ENCODE measurements at places on chromosomes 2 and 18.

- no peak for DNase-seq
Observed at GRCh38 chr2:1893856-1894255, 149.5 kb upstream of the PXDN start.

DNA sequence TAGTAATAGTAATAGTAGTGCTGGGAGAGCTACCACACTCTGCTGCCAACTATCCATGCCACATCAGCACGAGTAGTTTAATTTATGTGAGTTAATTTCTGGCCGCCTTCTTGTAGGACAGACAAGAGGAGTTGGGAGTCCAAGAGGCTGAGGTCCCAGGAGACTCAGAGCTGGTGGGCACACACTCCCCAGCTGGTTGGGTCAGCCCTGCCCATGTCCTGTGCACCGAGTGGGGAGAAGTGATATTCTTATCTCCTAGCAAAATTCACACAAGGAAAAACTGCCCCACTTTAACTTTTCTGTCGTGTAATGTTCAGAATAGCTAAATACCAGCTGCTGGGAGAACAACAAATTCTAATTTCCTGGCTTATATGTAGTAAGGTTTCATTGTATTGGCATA lies 15.2 kb upstream of the MAP4K4 start:
- no peak for DNase-seq

GRCh38 chr2:24076849-24077534 lies 866 bp upstream of the SF3B6 start:
- no peak for DNase-seq

GRCh38 chr2:234823877-234824376 lies 127.9 kb upstream of the SH3BP4 start:
- no peak for DNase-seq

GRCh38 chr2:203453858-203454451 lies 81.1 kb downstream of the RAPH1 start:
- no peak for DNase-seq

DNA sequence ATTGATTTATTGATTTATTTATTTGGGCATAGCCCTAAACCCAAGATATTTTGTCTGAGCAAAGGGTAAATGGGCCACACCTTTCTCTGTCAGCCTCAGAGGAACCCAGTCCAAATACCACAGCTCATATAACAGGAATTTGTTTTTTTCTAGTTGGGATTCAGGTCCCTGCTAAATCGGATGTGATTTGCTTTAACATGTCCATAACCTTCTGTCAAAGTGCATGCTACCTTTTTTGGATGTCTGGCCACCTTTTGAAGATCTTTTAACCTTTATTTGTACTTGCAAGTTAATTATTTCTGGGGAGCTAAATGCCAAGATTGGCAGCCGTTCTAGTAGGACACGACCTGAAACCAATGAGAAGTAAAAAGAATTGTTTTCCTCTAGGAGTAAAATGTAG lies 303.2 kb upstream of the UBE2E3 start:
- DNase-seq: no peak

DNA sequence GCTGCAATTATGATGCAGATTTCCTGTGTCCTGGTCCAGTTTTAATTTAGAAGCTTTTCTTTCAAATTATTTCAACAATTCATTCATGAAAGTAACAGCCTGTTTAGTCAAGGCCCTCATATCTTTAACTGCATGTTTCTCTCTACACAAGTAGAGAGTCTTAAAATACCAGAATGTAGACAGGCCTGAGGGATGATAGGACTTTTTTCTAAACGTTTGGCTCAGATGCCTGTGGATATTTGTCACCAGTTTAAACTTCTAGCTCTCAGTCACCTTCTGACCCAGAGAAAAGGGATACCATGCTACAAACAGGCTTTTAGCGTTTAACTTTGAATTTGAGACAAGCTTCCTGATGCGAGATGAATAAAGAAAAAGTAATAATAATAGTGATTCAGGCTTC lies 15.7 kb downstream of the COL5A2 start:
- DNase-seq: no peak

GRCh38 chr2:120404941-120405758 lies 59.2 kb downstream of the INHBB start:
- no peak for DNase-seq

GRCh38 chr2:219973136-219973535 lies 345.7 kb downstream of the SLC4A3 start:
- no peak for DNase-seq

- no peak for DNase-seq
Observed at GRCh38 chr2:67156796-67157195, 240.3 kb upstream of the ETAA1 start.

DNA sequence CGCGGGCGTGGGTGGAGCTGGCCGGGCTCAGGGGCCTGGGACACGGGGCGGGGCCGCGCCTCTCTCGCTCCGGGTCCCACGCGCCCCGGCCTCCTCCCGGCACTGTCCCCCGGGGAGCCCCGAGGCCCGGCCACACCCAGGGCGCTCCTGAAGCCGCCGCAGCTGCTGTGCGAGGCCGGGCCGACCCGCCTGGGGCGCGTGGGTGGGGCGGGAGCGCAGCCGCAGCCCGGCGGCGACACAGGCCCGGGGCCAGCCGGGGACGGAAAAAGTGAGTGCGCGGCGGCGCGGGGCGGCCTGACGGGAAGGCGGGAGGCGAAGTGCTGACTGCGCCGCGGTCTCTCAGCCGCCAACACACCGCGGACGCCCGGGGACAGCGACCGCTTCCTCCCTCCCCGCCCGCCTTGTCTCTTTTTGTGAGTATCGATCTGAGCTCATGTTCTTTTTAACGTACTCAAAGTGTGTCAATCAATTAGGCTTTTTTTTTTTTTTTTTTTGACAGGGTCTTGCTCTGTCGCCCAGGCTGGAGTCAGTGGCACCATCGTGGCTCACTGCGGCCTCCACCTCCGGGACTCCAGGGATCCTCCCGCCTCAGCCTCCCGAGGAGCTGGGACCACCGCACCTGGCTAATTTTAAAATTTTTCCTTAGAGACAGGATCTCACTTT lies 14.5 kb downstream of the PDCD1 start:
- peak; percentile 70 for DNase-seq

GRCh38 chr2:216201692-216202306 lies 92.7 kb downstream of the XRCC5 start:
- no peak for DNase-seq

DNA sequence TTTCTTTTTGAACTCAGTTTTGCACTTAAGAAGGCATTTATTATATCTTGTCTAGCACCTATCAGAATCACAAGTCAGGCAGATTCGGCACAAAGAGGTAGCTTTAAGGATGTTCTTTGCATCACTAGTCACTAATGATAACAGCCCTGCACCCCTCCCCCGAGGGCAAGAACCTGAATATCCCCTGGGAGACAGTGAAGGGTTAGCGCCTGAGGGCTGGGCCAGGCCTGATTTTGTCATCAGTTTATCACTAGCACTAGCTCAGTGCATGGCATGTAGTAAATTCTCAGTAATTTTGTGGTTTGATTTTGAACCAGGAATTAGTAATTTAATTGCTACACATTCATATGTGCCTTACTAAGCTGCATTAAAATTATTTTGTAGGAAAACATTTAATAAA lies 23.9 kb upstream of the HS6ST1 start:
- DNase-seq: no peak

DNA sequence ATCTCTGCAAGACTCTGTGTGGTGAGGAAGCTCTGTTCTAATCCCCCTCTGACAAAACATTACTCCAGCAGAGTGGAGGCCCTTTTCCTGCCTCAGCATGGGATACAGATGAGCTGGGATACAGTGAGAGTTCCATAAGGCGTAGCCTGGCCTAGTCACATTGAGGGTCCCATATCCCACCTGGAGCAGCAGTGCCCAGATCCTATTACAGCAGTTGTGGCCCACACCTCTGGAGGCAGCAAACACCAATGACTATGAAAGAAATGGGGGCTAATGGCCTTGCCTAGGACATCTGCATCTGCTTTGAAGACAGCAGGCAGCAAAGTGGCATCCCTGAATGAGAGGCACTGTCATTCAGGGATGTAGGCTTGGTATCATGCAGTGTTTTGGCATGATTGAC lies 534.5 kb downstream of the TDRD15 start:
- no peak for DNase-seq

- DNase-seq: no peak
Observed at GRCh38 chr18:352438-352837, 84.6 kb upstream of the THOC1 start.

DNA sequence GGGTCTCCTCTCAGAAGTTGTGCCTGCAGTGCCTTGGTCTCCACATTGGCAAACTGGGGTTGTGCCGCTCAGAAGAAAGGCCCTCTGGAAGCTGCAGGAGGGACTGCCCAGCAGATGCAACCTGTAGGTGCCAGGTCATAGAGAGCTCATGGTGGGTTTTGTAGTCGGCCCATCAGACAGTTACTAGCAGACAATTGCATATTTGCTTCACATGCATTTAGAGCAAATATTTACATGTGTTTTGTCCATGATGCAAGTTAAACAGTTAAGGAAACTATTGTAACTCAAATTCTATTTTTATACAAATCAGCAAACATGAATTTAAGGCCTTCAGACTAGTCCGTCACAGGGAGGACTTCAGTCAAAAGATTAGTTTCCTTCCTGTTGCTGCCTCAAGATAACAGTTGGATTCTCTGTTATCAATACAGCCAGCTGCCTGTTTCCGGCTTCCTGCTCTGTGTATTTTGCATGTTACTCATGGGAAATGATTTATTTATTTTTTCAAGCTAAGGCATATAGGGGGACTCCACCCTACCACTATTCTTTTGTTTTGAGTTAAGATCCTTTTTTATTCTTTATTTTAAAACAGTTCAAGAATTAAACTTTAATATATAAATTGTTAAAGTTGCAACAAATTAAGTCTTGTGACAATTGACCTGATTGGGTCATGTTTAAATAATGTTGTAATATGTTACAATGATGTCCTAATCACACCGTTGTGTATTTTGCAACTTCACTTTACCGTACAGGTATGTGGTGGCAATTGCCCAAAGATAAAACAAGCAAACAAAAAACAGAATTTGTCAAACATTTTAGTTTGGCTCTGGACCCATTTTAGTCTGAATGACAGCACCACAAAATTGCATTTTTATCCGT lies 133.5 kb downstream of the SPTBN1 start:
- no peak for DNase-seq

DNA sequence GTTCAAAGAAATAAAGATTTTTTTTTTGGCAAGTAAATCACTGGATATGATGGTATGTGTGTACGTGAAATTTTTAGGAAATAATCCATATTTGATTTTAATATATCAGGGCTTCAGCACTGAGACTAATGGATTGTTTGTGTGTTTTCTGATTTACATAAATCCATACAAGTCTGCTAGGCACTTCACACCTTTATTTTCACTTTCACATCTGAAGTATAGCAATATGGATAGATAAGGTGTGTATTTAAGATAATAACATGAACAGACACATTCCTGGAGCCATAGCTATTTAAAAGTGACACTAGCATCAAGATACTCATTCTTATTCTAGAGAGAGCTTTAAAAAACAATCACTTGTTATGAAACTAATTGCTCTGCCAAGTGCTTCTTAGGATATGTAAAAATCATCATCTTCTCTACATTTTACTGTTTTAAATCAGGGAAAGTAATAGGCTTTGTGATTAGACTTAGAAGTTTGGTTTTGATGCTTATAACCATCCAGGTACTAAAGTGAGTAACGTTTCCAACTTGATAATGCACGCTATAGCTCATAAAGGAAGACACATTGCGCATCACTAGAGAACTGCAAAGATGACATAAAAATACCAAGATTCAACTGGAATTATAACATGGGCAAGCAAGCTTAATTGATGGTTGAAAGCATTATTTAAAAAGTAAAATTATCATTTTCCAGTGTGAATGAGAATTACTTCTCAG lies 208.9 kb downstream of the ZEB2 start:
- no peak for DNase-seq

GRCh38 chr2:192655916-192656315 lies 461.2 kb upstream of the TMEFF2 start:
- no peak for DNase-seq

GRCh38 chr18:4106407-4107033 lies 348.6 kb downstream of the DLGAP1 start:
- DNase-seq: no peak

DNA sequence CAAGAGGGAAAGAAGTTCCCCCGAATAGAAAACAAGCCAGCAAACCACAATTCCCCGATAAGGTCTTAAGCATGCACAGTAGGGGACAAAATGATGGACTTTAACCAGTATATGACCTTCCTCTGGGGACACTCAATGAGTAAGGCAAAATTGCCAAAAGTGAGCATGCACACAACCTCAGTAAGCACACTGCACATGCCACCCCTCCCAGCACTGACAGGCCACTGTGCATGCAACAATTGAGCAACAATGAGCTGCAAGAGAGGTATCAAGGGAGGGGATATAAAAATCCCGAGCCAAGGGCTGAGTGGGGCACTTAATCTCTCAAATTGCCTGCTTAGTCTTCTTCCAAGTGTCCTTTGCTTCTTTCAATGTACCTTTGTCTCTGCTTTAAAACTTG lies 935.8 kb upstream of the SLC39A10 start:
- DNase-seq: no peak

DNA sequence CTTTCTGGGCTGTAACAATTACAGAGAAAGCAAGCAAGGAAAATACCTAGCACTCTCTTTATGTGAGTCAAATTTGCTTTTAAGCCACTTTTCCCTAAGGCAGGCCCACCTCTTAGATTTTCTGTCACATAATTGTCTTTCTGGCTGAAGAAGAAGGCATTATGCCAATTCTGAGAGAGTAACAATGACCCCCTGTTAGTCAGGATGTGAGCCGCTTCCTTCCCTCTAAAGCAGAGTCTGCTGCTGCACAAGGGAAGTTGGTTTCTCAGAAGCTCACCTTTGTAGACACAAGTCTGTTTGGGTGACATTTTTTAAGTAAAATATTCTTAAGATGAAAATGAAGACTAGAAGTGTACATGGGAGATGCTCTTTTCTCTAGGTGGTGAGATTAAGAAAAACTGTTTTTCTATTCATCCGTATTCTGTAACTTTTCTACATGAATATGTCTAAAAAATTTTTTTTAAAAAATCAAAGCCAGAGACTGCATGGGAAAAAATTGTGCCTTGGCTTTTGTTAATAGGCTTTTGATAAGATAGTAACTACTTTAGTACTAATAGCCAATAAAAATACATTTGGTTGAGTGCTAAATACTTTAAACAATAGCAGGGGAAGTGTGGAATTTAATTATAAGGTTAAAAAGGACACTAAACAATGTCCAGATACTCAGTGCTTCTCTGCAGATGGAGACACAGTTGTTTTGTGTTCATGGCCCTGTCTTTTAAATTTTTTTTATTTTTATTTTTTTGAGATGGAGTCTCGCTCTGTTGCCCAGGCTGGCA lies 33.4 kb upstream of the VPS54 start:
- no peak for DNase-seq

GRCh38 chr2:100793982-100794381 lies 26.0 kb upstream of the NPAS2 start:
- no peak for DNase-seq

GRCh38 chr2:209823484-209823883 lies 51.9 kb downstream of the UNC80 start:
- DNase-seq: no peak

- DNase-seq: no peak
Observed at GRCh38 chr18:58993260-58993659, 128.6 kb downstream of the ZNF532 start.

- DNase-seq: no peak
Observed at GRCh38 chr18:50401888-50402287, 27.0 kb downstream of the SKA1 start.

- DNase-seq: peak; percentile 31
Observed at GRCh38 chr2:126971481-126972278, 73.0 kb downstream of the TEX51 start.

GRCh38 chr2:127359520-127359919 lies 28.3 kb downstream of the MAP3K2 start:
- DNase-seq: no peak

Measured in stimulated activated CD8-positive, alpha-beta memory T cell treated with anti-CD3 and anti-CD28 coated beads, Interleukin-7, amount 100 ng/mL, for 1 hour (primary cell).